Gastroesophageal sphincter (tissue), 4 donors: ENCODE measurements at places on chromosomes 5 and 9. TPM values are rescaled to one million over a fixed set of nuclear protein-coding genes. Genes with fewer than 3 reads are reported as not detected.

EGFL7 gene
- 81.0 TPM for total RNA-seq

SLC23A1 gene
- total RNA-seq: not detected

SPINK6 gene
- not detected for total RNA-seq

PFN3 gene
- total RNA-seq: not detected

NR5A1 gene
- not detected for total RNA-seq

TLR4 gene
- total RNA-seq: 29.8 TPM

SPATA31C1 gene
- total RNA-seq: not detected

C9orf152 gene
- not detected for total RNA-seq

AHRR gene
- 0.62 TPM for total RNA-seq

PAIP1 gene
- total RNA-seq: 96.2 TPM

TMEM245 gene
- 130 TPM for total RNA-seq
